ENCODE measurements at places on chromosomes 4 and X.

DNA sequence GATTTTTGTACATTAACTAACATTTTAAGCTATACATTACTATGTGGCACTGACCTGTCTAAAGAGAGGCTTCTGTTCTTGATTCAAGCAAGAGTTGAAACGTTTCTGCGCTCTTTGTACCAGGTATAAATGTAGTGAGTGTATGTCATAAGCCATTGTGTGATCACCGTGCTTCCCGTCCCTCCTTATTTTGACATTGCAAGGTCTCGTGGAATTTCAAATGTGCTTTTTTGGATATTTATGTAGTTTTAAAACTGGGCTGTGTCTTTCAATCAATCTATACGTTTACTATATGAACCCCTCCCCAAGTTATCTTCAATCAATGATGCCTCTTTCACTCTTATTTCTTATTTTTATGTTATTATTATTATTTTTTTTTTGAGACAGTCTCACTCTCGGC lies at the start of gene KLHL15:
TSS of gene KLHL15 (minus strand) at position 101 of the 400 bp plus-strand sequence. CDS start 20,493 bp downstream, outside the sequence.
- no peak for DNase-seq

- DNase-seq: no peak
Measured at GRCh38 chrX:13373027-13373426, 53.2 kb upstream of the ATXN3L start.

- no peak for DNase-seq
Measured at GRCh38 chrX:39808471-39808917, 289.3 kb downstream of the BCOR start.

DNA sequence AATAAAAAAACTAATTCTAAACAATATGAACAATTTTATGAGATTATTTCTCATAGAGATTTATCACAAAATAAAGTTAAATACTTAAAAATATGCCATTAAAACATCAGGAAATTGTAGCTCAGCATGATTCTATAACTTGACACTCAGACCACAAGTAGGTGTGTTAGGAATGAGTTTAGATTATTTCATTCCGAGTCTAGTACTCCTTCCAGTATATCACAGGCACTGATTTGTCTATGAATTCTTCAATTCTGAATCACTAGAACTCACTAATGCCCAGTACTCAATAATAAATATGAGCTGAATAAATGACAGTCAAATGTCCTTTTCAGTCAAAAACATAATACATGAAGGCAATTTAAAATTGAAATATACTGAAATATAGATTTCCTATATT lies 22.2 kb downstream of the BOD1L1 start:
- no peak for DNase-seq

DNA sequence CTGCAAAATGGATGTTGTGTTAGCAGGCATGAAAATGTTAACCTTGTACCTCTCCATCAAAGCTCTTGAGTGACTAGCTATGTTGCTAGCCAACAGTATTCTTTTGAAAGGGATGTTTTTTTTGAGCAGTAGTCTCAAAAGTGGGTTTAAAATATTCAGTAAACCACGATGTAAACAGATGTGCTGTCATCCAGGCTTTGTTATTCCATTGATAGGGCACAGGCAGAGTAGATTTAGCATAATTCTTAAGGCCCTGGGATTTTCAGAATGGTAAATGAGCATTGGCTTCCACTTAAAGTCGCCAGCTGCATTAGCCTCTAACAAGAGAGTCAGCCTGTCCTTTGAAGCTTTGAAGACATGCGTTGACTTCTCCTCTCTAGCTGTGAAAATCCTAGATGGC lies 18.4 kb downstream of the FGF2 start:
- no peak for DNase-seq

All from inflammatory macrophage treated with lipopolysaccharide for 4 hours (primary cell).